ENCODE measurements at places on chromosomes 12 and 14.

DNA sequence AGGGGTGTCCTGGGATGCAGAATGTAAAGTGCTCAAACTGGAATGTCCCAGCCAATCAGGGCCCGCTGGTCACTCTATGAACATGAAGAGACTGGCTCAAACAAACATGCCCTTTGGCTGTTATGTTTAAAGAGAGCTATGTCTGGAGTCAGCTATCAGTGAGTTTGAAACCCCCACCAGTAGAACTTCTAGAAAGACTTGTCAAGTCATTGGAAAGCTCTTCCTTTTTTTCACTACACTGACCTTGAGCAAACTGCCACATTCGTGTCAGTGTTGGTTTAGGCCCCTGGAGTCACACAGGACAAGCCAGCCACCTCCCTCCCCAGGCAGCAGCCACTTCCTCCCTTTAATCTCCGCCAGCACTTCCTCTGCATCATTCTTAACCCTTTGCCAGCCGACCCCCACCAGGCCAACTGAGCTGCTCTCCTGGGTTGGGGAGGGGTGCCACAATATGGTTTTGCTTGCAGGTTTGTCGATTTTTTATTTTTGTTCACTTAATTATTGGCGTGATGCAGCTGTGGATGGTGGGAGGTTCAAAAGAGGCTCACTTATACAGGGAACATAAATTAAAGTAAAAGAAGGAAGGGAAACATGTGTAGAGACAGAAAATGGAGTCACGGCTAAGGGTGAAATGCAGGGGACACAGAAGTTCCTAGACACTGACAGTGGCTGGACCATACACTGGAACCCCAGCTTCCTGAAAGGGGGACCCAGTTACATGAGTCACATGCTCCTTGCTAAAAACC lies 25.3 kb downstream of the CMKLR1 start:
- DNase-seq, result no peak

- no peak for DNase-seq
Observed at GRCh38 chr14:54109521-54110120, 153.0 kb upstream of the BMP4 start.

- DNase-seq, result no peak
Observed at GRCh38 chr12:9244894-9245293, 36.7 kb upstream of the PZP start.

GRCh38 chr12:69115951-69116350 lies 123.4 kb upstream of the CPSF6 start:
- DNase-seq, result no peak

DNA sequence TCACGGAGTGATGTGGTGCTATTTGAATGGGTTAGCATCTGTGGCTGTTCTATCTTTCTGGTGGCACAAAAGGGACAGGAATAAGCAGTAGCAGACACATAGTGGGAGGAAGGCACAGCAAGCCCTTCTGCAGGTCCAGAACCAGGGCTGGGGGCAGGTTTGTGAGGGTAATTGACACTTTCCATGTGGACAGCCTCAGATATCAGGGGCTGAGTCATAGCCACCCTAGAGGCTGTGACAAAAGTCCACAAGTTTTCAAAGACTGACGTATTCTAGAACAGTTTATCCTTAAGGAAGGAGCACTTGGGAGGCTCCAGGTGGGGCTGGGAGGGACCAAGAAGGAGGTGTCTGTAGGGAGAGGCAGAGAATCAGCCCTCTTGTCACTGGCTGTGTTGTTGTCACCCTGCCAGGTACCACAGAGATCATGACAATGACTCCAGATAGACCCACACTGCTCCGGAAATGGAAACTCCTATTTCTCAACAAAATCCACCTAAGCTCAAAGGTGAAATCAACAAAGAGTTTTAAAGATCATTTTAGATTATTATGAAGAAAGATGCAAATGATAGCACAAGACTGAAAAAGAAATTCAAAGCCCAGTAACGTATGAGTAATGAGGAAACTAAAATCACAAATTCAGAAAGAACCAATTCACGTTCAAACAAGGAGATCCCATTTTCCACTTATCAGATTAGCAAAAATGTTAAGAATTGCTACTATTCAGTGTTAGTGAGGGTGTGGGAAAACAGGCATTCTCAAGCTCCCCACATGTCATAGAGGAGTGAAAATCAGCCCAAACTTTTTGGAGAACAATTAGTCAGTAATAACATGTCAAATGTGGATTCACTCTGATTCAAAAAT lies 48.3 kb downstream of the NFKBIA start:
- peak; percentile 39 for DNase-seq

DNA sequence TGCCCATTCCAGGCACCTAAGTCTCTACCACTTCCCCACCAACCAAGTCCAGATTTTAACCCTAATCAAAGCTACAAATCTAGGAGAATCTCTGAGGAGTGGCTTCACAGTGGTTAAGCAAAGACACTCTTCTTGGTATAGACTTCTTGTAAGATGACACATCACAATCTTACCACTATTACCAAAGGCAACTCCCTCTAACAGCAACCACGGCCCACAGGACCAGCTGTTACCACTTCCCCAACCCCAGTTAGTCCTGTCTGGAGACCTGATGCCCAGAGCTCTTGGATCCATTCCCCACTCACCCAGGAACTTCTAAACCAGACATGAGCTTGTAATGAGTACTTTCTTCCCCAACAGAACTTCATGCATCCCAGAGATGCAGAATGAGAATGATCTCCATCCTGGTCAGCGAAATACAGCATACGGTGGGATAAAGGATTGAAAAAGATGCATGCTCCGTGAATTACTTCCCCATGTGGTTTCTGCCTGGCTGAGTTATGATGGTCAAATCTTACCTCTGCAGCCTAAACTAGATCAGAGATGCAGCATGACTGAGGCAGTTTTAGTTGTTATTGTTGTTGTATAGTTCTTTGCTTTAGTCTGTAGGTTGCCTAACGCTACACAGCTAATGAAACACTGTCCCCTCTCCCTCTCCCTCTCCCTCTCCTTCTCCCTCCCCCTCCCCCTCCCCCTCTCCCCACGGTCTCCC lies 87.7 kb upstream of the FOXN3 start:
- DNase-seq, result peak; percentile 52

GRCh38 chr14:97283005-97283403 lies 485.8 kb downstream of the VRK1 start:
- no peak for DNase-seq

GRCh38 chr12:82414926-82415325 lies 56.6 kb downstream of the METTL25 start:
- DNase-seq, result no peak

DNA sequence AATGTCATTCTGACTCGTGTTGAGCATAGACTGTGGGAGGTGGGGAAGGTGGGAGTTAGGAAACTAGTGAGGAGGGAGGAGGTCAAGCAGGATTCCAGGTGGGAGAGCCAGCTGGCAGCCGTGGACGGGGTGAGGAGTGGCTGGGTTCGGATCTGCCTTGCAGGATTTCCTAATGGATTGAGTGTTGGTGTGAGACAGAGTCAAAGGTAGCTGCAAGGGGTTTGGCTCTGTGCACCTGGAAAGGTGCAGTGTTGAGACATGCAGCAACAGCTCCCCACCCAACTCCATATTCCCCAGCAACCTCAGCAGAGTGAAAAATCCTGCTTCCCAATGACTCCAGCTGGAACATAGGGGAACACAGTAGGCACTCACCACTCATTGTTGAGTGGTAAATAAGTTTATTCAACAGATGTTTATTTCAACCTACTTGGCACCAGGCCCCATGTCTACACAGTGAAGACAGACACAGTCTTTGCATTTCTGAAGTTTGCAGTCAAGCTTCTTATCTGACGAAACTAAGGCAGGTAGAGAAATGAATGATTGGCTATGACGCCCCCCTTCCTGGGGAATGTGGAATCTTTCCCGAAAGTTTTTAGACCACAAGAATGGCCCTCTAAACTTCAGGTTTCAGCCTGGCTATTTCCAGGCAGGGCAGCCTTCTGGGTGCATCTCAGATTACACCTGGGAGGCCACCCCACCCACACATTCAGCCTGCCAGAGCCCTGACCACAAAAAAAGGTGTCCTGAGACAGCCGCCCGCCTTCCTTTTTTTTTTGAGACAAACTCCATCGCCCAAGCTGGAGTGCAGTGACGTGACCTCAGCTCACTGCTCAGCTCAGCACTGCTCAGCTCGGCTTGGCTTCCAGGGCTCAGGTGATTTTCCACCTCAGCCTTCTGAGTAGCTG lies 37.9 kb upstream of the PLEKHG6 start:
- no peak for DNase-seq

- no peak for DNase-seq
Observed at GRCh38 chr12:18239526-18239925, 21.8 kb upstream of the PIK3C2G start.

- DNase-seq, result no peak
Observed at GRCh38 chr12:122382919-122383350, 39.5 kb downstream of the CLIP1 start.

DNA sequence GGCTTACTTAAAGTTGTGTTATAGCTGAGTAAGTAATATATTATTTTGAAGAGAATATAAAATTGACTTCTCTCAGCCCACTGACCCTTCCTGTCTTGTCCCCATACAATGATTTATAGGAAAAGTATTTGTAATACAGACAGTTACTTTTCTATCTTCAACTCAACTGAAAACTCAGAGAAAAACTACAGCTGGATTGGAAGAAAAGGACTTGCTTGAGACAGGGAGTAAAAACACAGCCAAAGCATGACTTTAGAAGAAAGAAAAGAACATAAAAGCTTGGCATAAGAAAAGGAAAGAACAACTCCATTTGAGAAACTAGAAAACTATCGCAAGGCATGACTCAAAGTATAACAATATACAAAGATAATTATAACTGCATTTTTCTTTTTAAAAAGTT lies 57.5 kb downstream of the MSRB3 start:
- DNase-seq, result no peak

- no peak for DNase-seq
Observed at GRCh38 chr14:90599748-90600507, 203.1 kb downstream of the CALM1 start.

GRCh38 chr12:120901818-120902217 lies 2.3 kb downstream of the SPPL3 start:
- DNase-seq, result no peak

GRCh38 chr12:84974155-84974815 lies 61.7 kb upstream of the SLC6A15 start:
- peak; percentile 1 for DNase-seq

GRCh38 chr12:58873496-58873895 lies 46.8 kb downstream of the LRIG3 start:
- no peak for DNase-seq

- no peak for DNase-seq
Observed at GRCh38 chr14:76780875-76781647, 19.8 kb downstream of the VASH1 start.

All from GM04503 (cell line).